ENCODE measurements at places on chromosomes 16 and 17.
A peak's percentile ranks its signal among the peaks of the same experiment; 100 is the strongest.

- no peak for DNase-seq
Observed at GRCh38 chr16:88922114-88922825, 54.7 kb downstream of the CBFA2T3 start.

DNA sequence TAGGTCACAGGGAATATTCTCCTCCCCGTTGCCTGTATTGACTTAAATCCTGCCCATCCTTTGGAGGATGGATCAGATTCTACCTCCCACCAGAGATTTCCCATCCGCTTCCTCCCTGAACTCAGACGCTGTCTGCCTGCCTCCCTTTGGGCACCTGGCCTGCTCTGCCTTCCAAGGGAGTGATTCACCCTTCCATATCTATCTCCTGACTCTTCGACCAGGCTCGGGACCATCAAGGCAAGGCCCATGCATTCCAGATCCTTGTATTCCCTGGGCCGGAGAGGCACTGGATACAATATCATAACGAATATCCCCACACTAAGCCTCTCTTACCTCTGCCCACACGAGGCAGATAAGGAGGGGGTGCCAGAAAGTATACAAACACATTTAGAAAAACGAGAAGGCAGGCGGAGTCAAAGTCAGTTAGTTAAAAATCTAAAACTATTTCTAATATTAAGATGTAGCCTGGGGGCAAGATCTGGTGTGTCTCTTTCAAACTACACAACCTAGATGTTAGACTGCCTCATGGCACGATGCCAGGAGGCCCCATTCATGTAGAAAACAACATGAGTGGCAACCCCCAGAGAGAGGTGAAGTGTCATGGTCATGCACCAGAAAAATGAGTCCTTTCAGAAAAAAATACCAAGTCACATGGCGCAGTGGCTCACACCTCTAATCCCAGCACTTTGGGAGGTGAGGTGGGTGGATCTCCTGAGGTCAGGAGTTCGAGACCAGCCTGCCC is 9.2 kb downstream of the PMP22 start:
- no peak for DNase-seq

DNA sequence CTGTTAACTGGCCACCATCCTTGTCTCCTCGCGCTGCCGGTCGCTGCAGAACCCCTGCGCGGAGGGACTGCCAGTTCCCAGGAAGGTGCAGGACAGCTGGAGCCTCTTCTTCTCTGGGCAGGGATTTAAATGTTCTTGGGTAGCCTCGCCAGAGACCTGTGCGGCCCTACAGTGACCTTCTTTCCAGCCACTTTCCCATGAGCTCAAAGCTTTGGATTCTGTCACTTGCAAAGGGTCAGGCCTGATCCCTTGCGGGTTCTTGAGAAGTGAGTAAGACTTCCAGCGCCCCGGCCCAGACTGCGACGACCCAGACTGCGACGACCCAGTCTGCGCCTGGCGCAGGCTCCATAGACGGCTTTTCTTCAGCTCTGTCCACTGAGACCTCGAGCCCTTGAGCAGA is 1.4 kb upstream of the SLFN5 start:
- DNase-seq = no peak

- DNase-seq = no peak
Observed at GRCh38 chr17:67044016-67044772, at the start of gene CACNG1. CACNG1 (plus strand) TSS chr17:67044554; CDS start chr17:67044661, 107 bp downstream.

DNA sequence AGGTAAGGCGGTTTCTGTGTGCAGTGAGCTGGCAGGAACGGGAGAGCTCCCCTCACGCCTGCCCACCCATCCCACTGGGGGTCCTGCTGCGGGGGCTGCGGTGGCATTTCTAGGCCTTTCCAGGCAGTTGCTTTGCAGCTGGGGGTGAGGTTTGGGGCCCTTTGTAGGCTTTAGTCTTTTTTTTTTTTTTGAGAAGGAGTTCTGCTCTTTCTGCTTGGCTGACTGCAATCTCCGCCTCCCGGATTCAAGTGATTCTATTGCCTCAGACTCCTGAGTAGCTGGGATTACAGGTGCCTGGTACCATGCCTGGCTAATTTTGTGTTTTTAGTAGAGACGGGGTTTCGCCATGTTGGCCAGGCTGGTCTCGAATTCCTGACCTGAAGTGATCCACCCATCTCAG is 11.1 kb downstream of the TSC2 start:
- DNase-seq = no peak

DNA sequence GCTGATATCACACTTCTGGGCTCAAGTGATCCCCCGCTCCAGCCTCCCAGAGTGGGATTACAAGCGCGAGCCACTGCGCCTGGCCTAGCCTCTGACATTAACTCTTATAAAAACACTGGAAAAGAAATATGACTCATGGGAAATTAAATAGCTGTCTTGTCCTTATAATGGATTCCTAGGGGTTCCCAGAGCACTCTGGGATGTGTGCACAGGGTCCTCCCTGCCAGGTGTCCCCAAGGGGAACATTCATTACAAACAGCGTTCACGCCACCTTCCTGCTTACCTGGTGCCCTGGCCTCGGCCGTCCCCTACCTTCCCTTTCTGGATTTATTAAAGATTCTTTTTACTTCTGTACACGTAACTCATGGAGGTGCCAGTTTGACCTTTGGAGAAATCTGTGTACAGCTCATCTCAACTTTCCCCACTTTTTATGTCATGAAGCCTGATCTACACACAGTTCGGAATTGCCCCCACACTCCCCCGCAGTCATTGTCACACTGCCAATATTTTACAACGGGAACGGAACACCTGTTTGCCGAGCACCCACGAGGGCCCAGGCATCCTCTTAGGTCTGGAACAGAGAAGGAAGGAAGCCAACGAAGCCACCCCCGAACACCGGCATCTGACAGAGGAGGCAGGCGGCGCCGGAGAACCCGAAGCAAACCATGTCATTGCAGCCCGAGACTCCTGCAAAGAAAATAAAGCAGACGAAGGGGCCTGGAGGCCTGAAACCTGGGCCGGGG is 39.7 kb upstream of the MEAK7 start:
- DNase-seq = no peak

DNA sequence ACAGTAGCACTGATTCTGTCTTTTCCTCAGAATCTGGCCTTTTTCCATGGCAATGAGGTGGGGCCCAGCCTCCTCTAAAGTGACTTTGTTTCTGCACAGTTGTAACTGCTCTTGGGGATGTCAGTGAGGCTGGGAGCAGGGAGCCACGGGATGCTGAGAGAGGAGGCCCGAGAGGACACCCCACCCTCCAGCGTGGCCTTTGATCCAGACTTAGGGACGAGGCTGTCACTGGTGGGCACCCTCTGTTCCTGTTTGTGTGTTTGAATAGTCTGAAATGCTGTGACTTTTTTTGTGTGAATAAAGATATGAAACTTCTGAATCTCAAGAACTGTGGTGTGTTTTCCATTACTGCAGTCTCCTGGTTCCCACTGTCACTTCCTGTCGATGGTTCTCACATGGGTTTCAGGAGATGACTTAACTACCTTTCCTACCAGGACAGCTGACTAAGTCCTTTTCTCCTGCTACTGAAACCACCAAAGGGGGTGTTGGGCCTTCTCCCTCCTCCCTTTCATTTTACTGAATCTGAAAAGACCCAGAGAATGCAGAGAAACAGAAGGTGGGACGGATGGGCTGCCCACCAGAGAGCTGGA is 18.6 kb downstream of the KCTD2 start:
- no peak for DNase-seq

DNA sequence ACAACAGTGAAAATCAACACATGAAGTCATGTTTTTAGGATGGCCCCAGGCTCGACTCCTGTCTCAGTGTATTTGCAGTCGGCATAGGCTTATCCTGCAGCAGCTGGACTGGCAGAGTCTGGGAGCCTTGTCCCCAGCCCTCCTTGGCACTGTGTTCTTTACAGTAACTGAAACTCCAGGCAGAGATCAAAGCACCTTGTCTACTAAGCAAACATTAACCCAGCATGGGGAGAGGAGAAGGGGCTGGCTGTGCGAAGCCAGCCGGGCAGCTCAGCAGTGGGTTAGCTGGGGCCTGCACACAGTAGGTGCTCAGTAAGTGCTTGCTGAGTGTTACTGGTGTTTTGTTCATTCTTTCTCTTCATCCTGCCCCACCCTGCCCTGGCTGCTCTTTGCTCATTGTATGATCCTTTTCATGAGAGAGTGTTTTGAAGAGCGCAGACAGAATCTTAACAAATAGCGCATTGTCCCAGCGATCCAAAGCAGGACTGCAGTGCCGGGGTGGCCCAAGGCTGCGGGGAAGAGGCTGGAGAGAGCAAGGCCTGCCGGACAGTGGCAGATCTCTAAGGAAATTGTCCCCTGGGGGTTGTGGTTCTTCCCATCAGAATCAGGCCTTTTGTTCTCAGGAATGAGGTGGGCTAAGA is 23.5 kb upstream of the ITGB4 start:
- no peak for DNase-seq

DNA sequence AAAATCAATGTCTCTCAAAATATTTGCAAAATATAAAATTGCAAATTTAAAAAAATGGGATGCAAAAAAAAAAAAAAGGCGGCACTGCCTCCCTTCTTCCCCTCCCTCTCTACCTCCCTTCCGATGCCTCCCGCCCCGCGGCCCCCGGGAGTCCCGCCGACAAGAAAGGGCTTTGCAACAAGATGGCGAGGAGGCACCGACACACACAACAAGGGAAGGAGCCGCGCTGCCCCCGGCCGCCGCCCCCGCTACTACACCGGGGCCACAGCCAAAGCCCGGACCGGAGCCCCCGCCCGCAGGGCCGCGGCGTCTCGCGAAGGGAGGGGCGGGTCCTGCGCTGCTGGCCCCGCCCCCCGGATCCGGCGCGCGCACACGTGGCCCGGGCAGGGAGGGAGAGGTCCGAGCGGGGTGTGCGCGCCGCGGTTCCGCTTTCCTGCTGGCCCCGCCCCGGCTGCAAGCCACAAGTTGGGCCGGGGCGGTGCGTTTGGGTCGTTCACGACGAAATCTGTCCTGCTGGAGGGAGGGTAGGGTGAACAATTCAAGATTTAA is at the start of gene MNT:
MNT (minus strand) TSS at position 184 of the 549 bp plus-strand sequence. CDS start 348 bp downstream, outside the sequence.
- DNase-seq = peak; percentile 82

DNA sequence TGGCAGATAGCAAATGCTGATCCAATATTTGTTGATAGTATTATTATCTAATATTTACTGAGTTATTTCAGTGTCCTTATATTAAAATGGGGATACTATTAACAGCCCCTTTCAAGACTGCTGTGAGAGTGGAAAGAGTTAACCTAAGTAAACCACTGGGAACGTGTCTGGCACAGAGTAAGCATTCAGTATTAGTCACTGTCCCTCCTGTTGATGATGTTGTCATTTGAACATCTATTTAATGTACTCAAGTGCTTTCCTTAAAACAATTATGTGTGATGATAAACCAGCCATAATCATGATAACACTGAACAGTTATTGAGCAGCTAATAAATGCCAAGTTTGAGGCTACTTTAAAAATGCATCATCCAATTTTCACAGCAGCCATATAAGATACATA is 135.7 kb upstream of the XYLT1 start:
- DNase-seq = no peak

DNA sequence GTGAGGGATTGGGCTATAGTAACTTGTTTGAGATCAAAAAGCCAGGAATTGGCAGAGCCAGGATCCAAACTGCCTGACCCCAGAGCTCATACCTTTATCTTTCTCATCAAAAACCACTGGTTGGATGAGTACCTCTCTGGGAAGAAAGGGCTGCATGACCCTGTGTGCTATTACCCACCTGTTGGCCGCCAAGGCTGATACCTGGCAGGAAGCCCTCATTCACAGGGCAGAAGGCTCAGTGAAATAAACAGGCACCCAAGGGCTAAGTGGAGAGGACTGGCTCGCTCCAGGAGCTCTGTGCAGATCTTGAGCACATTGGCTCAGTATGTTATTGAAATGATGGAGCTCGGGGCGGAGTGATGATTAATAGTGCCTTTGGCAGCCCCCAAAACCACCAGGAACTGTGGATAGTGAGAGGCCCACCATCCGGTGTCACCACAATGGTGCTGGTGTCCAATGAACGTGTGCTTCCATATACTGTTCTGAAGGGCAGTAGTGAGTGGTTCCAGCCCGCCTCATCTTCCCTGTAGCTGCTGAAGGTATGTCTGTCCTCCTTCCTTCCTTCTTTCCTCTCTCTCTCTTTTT is 197.6 kb downstream of the MSI2 start:
- DNase-seq = no peak

DNA sequence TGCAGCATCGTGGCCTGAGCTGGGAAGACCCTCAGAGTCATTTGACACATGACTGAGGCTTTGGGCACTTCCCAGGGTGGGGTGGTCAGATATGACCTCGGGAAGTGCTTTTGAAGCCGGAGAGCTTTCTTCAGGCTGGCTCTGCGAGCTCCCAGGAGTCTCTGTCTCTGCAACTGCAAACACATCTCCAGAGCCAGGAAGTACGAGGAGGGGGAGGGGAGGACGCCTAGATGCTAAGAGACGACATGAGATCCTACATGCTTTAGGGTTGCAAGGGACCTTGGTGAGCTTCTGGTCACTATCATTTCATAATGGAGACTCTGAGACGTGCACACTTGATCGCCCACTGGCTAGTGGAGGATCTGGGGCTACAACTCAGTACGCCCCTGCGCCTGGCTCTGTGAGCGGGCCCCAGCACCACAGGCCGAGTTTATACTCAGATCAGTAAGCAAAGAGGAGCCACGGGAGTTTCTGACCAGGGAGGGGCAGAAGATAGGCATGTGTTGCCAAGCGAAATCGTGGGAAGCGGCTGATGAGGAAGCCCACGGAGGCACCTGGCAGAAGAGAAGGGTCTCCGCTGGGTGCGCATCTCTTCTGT is 527 bp upstream of the MGAT5B start:
- DNase-seq = no peak

- DNase-seq = no peak
Observed at GRCh38 chr17:74250324-74250995, 23.6 kb upstream of the DNAI2 start.

GRCh38 chr16:83137326-83137781 is 510.6 kb downstream of the CDH13 start:
- no peak for DNase-seq

- DNase-seq = no peak
Observed at GRCh38 chr16:73864868-73865267, 431.7 kb upstream of the PSMD7 start.

- no peak for DNase-seq
Observed at GRCh38 chr16:28301154-28301553, 8.8 kb downstream of the SBK1 start.

DNA sequence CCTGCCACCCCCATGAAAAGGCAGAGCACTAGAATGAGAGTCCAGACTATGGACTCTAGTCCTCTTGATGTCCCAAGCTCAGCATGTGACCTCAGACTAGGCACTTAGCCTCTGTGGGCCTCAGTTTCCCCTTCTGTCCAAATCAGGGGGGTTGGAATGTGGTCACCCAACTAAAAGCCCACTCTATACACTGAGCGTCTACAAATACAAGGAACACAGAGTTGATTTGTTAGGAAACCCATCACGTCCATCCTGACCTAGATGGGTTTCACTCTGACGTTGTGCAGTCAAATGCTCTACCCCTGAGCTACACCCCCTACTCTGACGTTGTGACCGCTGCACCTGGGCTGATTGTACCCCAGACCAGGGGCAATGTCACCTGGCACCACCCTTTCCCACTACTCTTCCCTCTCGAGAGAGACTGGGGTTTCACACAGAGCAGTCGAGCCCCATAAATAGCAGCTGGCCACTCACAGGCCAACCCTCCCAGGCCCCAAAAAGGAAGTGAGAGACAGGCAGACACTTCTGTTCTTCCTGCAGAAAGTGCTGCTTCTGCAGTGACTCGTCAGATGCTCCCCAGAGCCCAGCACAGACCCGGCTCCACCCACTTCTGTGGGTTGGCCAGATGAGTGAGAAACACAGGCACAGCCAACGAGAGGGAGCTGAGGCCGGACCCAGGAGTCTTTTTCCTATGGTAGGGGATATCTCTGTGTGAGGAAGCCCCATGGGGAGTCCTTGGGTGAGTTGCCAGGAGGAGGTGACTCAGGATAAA is 16.1 kb upstream of the TNFRSF13B start:
- no peak for DNase-seq
